ENCODE measurements at places on chromosomes 6 and 20.

DNA sequence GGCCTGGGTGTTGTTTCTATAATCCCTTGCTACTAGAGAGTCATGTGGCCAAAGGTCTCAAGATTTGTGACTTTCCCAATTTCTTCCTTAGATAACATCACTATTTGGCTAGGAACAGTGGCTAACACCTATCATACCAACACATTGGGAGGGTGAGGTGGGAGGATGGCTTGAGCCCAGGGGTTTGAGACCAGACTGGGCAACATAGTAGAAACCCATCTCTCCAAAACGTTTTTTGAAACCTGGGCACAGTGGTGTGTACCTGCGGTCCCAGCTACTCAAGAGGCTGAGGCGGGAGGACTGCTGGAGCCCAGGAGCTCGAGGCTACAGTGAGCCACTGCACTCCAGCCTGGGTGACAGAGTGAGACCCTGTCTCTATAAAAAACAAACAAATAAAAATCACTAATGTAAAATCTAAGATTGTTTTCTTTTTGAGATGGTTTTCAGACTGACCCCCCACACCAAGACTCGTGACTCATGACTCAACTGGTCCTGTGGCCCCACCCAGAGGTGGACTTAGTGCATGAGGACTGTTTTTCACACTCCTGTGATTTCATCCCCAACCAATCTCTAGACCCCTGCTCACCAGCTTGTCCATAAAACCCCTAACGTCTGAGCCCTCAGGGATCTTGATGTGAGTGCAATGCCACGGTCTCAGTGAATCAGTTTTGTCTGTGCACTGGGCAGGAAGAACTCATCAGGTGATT is 48.3 kb upstream of the KIF16B start:
- DNase-seq = no peak

DNA sequence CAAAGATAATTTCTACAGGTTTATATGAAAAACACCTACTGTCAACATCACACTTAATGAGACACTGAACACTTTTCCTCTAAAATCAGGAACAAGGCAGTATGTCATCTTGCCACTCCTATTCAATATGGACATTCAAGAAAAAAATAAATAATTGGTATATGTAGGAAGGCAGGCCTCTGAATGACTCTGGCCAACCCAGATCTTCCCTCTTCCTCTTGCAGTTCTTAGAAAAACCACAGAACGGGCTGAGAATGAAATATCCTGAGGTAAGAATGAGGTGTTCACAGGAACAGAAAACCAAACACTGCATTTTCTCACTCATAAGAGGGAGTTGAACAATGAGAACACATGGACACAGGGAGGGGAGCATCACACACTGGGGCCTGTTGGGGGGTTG is 1207.2 kb upstream of the CITED2 start:
- DNase-seq = no peak

GRCh38 chr6:34610819-34611477 is 54.8 kb upstream of the SPDEF start:
- DNase-seq = no peak

DNA sequence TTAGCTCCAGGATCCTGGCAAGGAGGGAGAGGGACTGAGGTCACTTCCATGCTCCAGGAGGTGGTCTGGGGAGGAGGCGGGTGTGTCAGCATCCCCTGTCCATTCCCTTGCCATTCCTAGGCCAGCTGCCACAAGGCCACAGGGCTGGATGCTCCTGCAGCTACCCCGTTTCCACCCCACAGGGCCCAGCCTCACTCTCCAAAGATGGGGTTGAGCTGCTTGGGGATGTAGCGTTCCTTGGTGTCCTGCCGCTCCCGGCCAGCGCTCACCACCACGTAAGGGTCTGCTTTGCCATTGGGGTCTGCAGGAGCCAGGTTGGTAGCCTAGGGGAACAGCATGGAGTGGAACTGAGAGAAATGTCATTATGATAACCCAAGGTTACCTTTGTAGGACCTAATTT is 23.0 kb downstream of the ERGIC3 start:
- DNase-seq = no peak

GRCh38 chr6:170292111-170292406 is 1.2 kb upstream of the DLL1 start:
- no peak for DNase-seq

GRCh38 chr6:45613656-45614055 is 235.9 kb upstream of the SUPT3H start:
- DNase-seq = no peak

GRCh38 chr6:166078294-166078693 is 89.4 kb downstream of the TBXT start:
- DNase-seq = no peak

DNA sequence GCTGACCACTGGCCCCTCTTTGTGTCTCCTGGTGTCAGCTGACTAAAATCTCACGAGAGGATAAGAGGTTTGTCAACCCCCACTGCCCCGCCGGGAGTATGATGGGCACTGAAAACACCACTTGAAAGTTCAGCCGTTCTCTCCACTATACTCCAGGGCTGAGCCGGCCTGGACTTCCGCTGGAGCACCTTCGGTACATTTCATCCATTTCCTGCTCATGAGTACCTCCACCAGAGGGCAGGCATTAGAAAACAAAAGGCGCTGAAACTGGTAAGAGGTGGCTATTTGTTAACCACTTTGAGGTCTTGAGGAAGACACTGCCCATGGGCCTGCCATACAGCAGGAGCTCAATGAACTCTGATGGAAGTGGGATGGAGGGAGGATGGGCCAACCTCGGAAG is 17.9 kb upstream of the ANKRD60 start:
- no peak for DNase-seq

DNA sequence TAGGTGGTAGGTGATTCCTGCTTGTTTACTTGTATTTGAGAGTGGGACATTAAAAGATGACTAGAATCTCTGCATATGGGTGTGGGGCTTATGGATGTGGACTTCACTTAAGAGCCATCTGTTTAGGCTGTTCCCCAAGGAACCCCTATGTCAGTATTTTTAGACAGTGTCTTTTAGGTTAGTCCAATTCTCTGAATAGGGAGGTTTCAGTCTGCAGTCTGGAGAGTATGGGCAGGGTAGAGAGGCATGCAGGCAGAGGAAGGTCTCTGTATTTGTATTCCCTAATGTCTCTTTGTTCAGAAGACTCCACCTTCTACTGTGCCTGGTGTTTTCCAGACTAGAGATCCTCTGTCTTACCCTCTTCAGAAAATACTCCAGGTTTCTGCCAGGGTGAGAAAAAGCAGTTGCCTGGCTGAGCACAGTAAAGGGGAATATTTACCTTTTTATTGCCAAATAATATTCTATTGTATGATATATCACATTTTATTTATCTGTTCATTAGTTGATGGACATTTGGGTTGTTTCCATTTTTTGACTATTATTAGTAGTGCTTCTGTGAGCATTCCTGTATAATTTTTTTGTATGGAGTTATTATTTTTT is 19.1 kb downstream of the SLX4IP start:
- DNase-seq = no peak

GRCh38 chr6:41536795-41537758 is 9.1 kb upstream of the FOXP4 start:
- DNase-seq = no peak

DNA sequence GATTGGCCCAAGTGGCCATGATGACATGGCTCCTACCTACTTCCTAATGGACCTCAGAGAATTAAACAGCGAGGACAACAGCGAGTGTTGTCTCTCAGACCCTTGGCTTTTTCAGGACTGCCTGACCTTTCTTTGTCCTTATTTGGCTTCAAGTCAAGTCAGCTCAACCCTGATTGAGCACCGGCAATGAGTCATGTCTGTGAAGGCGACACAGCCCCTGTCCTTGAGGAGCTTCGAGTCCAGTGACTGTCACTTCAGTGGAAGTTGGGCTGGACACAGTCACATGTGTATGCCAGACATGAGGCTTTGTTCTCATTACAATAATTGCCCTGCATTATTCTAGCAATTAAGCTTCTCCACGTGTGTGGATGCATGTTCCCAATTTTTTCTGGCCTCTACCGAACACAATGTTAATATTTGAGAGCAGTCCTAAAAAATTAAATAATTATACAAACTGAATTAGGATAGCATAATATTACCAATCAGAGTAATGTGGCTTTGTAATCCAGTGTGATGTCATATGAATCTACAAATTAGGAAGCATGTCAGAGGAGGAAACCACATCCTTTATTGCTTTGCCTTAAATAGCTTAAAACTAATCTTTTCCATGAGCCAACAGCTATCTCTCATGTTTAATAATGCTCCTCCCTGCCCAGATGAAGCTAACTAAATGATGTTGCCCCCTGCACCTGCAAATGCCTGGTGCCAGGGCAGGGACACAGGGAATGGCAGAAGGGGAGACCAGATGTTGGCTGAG is 178.6 kb downstream of the CDH26 start:
- no peak for DNase-seq

GRCh38 chr6:139144490-139145085 is 9.7 kb downstream of the HECA start:
- no peak for DNase-seq

- DNase-seq = no peak
These were observed 30.0 kb downstream of the ALDH5A1 start for GRCh38 chr6:24524805-24525204.

- no peak for DNase-seq
These were observed 34.0 kb downstream of the HLA-F start for GRCh38 chr6:29757282-29757681.

GRCh38 chr6:90288404-90288803 is 8.2 kb downstream of the BACH2 start:
- no peak for DNase-seq

DNA sequence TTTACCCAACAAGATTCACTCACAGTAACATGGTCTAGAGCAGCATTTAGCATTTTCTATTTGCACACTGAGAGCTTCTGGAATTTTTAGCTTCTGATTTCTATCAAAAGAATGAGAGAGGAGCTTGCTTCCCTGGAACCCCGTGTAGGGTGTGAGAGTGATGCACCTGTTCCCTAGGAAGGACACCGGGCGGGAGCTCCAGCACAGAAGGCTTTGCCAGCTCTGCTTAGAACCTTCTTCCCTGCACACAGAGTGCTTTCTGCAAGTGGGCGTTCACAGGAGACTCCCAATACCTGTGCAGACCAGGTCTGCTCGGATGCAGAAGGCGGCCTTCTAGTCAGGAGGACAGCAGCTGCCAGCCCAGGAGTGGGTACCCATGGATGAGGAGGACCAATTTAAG is 217.3 kb downstream of the TBXT start:
- DNase-seq = no peak

DNA sequence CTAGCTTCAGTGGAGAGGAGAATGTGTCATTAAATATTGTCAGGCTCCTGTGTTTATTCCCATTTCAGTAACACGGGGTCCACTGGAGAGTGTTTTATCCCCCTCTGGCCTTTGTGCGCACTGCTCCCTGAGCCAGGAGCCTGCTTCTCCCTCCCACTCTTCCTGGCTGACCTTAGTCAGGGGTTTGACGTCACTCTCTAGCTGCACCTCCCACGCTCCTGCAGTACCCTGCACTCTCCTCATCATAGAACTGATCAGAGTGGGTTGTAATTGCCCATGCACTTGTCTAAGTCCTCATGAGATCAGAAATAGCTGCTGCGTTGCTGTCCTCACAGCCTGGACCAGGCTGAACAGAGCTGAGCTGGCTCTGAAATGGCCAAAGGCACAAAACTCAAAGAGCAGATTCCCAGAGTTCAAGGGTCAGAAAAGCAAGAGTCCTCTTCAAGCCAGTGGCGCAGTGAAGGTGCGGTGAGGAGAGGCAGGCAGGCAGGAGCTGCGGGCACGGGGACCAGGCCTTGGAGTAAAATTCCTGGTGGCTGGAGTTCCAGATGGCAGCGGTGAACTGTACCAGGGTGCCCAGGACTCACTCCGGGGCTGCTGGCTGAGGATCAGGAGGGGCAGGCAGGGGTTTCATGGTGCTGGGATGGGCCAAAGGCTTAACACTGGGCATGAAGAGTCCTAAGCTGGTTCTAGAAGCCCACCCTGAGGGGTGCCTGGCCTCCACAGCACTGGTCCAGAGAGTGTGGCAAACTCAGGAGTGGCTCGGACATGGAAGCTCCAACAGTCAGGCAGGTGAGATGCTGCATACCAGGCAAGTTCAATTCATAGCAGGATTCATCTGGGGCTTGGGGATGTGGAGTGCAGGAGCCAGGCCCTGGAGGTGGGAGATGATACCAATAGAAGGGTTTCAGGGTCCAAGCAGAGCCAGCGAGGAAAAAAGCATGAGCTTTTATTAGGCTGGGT is 170.9 kb downstream of the SCP2D1 start:
- no peak for DNase-seq

- no peak for DNase-seq
These were observed 15.4 kb upstream of the IER3 start for GRCh38 chr6:30759575-30760239.

GRCh38 chr6:34829137-34829536 is 37.3 kb downstream of the BLTP3A start:
- DNase-seq = no peak

DNA sequence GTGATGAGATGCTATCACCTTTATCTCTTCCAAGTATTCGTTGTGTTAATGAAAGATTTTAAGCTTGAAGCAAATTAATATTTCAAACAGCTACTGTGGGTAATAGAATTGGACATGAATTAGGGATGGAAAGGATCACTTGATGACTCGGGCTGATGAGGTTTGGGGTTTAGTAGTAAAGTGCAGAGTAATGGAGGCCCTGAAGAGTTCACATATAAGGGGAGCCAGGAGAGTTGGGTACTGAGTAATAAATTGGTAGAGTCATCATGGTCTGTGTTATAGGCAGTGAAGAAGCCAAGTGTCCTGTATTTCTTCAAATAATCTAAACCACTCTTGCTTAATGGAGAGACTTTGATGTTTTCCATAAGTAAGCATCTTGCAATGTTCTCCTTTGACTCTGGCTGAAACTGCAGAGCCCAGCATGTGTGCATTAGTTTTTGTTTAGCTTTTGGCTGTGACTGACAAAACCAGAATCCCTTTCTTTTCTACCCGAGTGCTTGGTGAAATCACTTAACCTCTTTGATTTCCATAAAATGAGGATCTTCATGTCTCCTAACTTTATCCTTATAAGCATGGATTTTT is 57.6 kb downstream of the L3MBTL3 start:
- no peak for DNase-seq

DNA sequence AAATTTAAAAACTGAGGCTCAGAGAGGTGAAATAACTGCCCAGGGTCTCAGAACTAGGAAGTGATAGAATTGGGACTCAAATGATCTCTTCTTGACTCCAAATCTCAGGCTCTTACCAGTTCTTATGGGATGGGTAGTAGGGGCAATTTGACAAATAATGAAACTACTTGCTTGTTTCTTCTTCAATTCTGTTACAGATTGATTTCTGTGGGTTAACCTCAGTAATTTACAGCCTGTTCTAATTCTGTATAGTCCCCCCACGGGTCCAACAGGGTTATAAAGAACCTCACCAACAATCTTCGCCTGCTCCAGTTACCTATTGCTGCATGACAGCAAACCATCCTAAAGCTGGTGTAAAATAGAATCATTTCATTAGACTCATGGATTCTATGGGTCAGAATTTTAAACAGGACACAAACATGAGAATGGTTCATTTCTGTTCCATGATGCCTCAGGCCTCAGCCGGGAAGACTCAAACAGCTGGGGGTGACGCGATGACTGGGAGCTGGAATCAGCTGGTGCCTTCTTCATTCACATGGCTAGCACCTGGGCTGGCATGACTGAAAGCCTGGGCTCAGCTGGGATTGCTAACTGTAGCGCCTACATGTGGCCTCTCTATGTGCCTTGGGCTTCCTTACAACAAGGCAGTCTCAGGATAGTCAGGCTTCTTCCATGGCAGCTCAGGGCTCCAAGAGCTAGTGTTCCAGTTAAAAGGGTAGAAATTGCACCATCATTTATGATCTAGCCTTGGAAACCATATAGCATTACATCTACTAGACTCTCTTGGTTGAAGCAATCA is 6.6 kb upstream of the WFDC2 start:
- no peak for DNase-seq
